ENCODE measurements at places on chromosomes 12 and 14.

DNA sequence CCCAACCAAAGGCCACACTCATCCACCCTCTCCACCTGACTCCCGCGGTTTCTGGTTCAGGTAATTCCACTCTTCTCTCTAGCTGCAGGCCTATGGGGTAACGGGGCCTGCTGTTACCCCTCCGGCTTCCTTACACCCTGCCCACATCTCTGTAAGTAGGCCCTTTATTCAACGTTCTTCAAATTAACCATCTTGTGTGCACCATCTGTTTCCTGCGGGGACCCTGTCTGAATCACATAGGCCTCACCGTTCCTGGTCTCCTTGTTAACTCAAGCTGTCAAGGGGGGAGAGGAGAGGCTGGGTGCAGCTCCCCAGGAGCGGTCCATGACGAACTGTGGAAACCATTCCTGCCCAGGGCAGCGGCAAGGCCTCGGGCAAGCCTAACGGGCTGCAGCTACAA, 9.3 kb upstream of the DLK1 start:
- DNase-seq, result no peak

DNA sequence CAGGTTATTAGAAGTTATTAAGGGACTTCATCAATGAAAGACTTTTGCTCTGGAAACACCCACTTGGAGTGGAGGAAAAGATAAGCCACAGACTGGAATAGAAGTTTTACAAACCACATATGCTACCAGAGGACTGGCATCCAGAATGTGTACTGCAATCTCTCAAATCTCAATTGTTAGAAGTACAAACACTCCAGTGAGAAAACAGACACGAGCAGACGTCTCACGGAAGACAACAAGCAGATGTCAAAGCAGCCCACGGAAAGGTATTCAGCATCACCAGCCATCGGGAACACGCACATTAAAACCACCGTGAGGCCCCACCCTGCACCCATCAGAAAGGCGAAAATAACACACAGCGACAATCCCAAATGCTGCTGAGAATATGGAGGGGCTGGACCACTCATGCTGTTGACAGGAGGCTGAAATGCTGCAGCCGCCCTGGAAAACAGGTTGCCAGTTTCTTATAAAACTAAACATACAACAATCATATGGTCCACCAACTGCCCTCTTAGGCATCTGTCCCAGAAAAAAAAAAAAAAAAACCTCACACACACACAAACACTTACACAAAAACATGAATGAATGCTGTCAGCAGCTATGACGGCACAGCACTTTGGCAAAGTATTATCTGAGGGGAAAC, 131.9 kb upstream of the SFSWAP start:
- no peak for DNase-seq

GRCh38 chr12:7439579-7440505, 4.1 kb downstream of the CD163L1 start:
- DNase-seq, result no peak

DNA sequence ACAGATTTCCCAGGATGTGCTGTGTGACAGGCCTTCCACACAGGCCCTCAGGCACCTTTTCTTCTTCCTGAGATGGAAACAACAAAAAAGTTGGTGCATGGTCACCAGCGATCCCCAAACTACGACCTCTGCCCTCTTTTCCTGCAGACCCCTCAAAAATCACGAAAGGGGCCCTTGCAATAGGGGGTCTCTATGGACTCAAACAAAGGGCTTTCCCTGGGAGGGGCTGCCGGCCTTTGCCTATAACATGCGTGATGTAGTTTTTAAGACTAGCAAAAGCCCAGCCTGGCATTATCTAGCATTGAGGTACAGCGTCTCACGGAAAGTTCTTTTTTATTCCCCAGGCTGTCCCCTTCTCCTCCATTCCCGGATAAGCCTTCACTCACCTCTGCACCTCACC, 71.2 kb downstream of the DIO3 start:
- no peak for DNase-seq

DNA sequence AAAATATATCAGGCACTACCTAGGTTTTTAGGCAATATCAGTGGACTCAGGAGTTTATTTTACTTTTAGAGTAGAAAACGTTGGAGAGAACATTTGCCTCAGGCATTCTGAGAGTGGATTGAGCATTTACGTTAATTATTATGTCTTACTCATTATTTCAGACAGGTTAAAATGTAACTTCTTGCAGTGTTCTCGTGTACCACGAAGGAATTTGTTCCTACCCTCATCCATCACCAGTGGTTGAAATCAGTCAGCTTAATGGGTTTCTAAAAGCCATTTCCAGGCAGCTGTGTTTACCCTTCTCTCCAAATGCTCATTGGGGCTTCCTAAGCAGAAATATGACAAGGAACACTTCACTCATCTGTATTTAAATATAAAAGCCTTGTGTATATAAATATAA, 9.1 kb upstream of the LDHB start:
- no peak for DNase-seq

- no peak for DNase-seq
These were observed 54.1 kb downstream of the COCH start for GRCh38 chr14:30928462-30928861.

- no peak for DNase-seq
These were observed 6.4 kb upstream of the CFAP251 start for GRCh38 chr12:121911824-121912585.

DNA sequence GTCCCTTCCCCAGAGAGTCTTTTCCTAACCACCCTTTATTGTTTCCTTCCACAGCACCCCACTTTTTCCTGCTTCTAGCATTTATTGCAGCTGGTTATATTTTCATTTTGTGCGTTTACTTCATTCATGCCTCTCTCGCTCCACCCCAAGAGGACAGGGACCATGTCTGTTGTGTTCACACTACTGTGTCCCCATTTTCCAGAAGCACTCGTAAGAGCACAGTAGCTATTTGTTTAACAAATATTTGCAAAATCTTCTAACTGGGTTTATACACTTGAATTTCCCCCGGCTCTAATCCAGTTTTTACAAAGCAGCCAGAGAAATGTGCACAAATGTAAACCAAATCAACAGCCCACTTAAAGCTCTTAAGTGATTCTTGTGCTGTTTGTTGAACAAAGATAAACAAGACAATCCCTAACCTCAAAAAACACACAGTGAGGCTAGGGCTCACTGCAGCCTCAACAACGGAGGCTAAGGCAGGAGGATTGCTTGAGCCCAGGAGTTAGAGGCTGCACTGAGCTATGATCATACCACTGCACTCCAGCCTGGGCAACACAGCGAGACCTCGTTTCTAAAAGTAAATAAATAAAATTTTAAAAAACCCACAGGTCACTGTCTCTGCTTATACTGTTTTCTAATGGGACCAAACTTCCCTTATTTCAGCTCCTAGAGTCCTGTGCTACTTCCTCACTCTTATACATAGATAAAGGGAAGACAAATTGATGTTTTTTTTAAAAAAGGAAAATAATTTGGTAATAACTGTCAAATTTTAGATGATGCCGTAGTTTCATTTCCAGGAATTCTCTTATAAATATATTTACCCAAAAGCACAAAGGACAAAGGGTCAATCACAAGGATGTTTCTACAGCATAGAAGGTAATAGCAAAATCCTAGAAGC, 6.6 kb upstream of the ABCD4 start:
- DNase-seq, result no peak

Measured in hepatic stellate cell (primary cell).